CD4-positive, CD25-positive, alpha-beta regulatory T cell (primary cell): ENCODE measurements at places on chromosomes 11 and 22. TPM values are rescaled to one million over a fixed set of nuclear protein-coding genes. Genes with fewer than 3 reads are reported as not detected.

The SYT13 gene
- total RNA-seq, result not detected

- no peak for DNase-seq
Measured at GRCh38 chr11:108817976-108818375, 153.1 kb downstream of the DDX10 start.

The HEPHL1 gene
- total RNA-seq, result not detected

The MICALL1 gene
- total RNA-seq, result 25.2 TPM
